ENCODE measurements at places on chromosomes 4 and X.

GRCh38 chrX:130999360-130999759, 58.8 kb upstream of the ARHGAP36 start:
- DNase-seq, result no peak

- DNase-seq, result peak; percentile 74
Measured at GRCh38 chrX:1323315-1323714, 13.3 kb upstream of the IL3RA start.

DNA sequence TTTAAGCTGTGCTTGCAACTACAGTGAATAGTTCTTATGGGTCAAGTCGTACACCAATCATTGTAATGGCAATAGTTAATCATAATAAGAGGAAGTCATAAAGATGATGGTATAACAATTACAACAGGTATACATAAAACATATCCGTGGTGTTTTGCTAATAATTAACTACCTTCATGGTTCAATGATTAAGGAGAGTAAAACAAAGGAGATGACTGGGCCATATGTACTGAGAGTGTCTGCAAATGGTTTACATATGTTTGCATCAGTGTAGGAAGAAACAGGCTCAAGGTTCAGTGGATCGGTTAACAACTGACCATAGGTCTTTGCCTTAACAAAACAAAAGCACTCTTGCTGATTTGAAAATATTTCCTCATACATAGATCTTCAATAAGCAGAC, 253.0 kb downstream of the COX7B2 start:
- no peak for DNase-seq

DNA sequence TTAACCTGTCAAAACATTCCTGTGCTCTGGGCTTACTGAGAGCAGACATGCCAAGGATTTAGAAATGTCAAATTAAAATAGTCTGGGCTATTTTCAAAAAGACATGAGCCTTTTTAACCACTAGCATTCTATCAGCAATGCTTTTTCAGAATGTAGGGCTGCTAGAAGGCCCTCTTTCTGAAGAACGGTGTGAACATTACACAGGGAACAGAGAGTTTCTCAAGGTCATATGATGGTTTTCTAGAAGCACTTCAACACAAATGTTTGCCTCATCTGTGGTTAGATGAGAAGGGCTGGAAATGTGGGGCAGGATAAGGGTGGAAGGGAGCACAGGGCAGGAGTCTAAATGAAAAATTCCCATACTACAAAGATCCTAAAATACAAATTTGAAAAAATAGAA, 39.3 kb downstream of the GRIA3 start:
- no peak for DNase-seq

GRCh38 chrX:112766774-112767173, 73.9 kb downstream of the AMOT start:
- no peak for DNase-seq

GRCh38 chr4:127236889-127237288, 395.9 kb upstream of the INTU start:
- DNase-seq, result no peak

DNA sequence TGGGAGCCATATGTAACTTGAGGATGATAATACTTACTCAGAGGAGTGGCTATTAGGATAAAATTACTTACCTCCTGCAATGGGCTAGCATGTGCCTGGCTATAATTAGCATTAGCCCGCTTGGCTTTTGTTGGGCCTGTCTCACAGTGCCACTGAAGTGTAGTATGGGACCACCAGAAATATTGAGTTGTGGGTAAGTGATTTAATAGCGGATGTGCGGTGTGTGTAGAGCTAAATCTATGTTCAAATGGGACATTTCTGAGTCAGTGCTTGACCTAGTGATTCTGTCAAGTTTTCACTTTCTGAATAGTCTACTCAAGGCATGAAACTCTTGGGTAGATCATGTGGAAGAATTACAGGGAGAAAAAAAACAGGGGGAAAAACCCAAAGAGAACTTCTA, 3.5 kb upstream of the CLNK start:
- DNase-seq, result no peak

DNA sequence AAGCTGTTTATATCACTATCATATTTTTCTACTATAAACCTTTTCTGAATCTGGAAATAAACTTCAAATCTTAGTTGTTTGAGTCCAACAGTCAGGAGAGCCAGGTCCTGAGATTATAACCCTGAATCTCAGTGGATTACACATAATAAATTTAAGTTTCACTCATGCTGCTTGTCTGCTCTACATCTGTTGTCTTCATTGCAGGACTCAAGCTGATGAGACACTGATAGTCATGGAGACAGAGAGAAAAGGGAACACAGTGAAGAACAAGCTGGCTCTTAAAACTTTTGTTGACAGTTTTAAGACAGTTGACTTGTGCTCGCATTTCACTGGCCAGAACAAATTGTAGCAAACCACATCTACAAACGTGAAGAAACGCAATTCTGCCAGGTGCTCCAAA, 327.0 kb upstream of the CTSO start:
- no peak for DNase-seq

GRCh38 chrX:115017455-115017854, at the start of gene IL13RA2:
IL13RA2 (minus strand) TSS chrX:115017616; CDS start chrX:115017269, 347 bp downstream.
- DNase-seq, result no peak

- DNase-seq, result no peak
Measured at GRCh38 chr4:70365479-70365878, 4.9 kb downstream of the SMR3A start.

GRCh38 chr4:122663814-122664610, 43.1 kb upstream of the IL21 start:
- DNase-seq, result no peak

- no peak for DNase-seq
Measured at GRCh38 chrX:133542476-133542875, 127.2 kb upstream of the GPC4 start.

GRCh38 chr4:54959651-54960116, 165.7 kb downstream of the KDR start:
- DNase-seq, result no peak

GRCh38 chr4:138510053-138510452, 267.9 kb upstream of the SLC7A11 start:
- DNase-seq, result no peak

- no peak for DNase-seq
Measured at GRCh38 chr4:10083861-10084641, 32.5 kb downstream of the WDR1 start.

DNA sequence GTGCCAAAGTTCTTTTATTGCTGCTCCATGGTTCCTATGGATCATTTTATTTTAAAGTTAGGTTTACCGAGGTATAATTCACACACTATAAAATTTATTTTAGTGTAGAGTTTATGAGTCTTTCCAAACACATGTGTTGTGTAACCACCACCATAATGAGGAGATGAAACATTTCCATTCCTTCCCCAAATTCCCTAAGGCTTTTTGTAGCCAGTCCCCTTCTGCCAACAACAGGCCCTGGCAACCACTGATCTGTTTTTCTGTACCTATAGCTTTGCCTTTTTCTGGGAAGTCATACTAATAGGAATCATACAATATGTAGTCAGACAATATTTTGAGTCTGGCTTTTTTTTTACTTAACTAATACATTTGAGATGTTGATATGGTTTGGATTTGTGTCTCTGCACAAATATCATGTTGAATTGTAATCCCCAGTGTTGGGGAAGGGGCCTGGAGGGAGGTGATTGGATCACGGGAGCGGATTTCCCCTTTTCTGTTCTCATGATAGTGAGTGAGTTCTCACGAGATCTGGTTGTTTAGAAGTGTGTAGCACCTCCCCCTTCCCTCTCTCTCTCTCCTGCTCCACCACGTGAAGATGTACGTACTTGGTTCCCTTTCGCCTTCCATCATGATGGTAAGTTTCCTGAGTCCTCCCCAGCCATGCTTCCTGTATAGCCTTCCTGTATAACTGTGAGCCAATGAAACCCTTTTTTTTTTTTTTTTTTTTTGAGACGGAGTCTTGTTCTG, 59.6 kb upstream of the DHX15 start:
- DNase-seq, result no peak

GRCh38 chrX:5341902-5342301, 886.8 kb downstream of the NLGN4X start:
- DNase-seq, result no peak

DNA sequence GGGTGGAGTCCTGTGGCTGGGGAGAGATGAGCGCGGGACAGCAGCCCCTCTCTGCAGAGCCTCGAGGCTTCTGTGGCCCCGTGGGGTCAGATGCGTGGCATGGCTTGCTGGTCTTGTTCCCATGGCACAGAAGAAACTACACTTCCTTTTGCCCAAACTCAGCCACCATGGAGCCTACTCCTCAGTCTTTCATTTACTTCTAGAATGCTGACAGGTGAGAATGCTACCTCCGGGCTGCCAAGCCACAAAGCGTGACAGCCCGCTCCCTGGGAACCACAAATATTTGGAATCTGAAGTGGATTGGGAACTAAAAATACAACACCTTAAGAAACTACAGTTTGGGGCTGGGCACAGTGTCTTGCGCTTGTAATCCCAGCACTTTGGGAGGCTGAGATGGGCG, 98.0 kb downstream of the TRAPPC11 start:
- DNase-seq, result no peak

GRCh38 chr4:76188557-76188956, 25.1 kb downstream of the SCARB2 start:
- DNase-seq, result no peak

DNA sequence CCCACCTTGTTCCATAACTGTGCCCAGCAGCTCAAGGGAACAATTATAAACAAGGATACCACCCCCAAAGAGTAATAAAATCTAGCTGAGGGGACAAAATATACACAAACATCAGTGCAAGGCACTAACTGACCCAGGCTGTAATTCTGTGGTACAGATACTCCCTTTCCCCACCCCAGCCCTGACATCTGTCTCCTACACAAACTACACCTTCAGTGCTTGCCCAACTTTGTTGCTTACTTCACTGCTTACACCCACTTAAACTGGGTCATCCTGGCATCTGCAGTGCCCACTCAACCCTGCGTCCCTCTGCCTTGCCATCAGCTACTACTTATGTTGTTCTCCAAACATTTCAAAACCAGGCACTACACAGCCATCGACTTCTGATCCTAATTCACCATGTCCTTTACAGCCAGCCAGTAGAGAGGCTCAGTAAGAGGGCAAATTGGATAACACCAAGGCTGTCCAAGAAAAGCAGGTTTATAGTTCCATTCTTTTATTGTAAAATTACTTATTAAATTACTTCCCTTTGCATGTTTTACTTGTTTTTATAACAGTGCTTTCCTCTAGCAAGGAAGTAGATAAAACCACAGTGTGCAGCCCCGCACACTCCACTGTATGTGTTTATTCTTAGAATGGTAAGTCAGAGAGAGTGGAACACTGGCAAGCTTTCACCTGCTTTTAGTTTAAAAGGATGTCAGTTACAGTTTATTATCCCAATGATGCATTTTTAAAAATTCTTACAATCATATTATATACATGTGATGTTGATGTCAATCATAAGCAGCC, 149.6 kb downstream of the INPP4B start:
- DNase-seq, result no peak

DNA sequence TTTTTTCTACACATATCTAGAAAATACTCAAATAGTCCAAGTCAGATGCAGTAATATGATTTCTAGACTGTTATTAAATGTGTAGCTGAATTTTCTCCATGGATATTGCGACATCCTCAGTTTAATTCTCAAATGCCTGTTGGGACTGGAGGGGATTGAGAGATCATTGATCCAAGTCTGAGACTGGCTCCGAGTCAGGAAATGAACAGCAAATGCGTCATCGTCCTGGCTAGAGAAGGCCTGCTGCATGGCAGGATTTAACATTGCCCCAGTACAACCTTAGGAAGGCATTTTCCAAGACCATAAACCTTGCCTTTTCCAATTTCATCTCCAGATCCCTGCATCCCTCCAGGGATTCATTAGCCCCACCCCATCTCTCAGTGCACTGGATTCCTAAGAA, 56.6 kb upstream of the SLC6A14 start:
- no peak for DNase-seq

DNA sequence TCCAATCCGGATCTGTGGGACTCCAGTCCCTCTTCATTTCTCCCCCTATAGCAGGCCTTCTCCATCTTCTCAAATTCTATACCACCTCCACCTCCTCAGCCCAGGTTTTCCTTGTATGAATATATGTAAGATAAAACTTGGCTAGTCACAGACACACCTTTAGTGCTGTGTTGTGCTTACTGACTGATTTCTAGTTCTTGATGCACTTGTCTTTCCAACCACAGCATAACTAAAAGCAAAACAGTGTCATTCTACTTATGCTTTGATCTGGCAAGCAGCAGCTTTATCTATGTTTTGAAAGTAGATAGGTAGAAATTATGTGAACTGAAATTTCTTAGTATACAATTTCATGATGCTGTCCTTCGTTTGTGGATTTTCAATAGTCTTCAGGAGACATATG, 47.5 kb downstream of the CCNI start:
- no peak for DNase-seq

GRCh38 chr4:96136056-96136455, 296.2 kb downstream of the PDHA2 start:
- no peak for DNase-seq

GRCh38 chrX:135114392-135114791, 5.9 kb downstream of the ETDB start:
- DNase-seq, result no peak

DNA sequence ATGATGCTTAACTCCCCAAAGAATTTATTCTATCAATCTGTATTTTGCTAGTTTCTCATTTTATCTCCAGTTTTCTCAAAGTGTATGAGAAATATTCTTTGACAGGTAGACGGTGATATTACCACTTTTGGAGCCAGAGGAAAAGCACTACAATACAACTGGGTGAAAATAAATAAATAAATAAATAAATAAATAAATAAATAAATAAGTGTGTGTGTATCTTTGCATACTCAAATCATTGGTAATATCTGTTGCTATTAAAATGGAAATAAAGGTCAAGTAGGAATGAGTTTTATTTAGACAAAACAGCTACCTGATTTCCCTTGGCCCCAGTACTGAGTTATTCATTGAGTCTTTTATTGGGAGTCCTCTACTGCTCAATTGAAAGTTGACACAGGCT, 114.3 kb downstream of the RBMX2 start:
- DNase-seq, result no peak

- no peak for DNase-seq
Measured at GRCh38 chrX:39638526-39638925, 459.2 kb downstream of the BCOR start.

DNA sequence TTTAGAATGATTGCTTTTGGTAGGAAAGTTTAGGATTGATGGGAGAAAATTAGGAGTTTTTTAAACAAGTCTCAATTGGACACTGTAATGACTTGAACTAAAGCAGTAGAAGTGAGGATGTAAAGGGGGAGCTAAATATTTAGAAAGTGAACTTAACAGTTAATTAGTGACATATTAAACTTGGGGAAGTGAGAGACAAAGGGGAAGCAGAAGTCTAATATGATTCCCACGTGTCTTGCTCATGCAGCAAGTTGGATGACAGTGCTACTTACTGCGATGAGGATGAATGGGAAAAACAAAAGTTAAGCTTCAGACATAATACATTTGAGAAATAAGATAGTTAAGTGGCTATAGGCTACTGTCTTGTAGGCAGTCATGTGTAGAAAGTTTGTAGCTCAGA, 110.4 kb downstream of the RPA4 start:
- no peak for DNase-seq
